Heart right ventricle (tissue), 16 donors: ENCODE measurements at places on chromosomes 1 and 21. TPM values are rescaled to one million over a fixed set of nuclear protein-coding genes. Genes with fewer than 3 reads are reported as not detected.

DNA sequence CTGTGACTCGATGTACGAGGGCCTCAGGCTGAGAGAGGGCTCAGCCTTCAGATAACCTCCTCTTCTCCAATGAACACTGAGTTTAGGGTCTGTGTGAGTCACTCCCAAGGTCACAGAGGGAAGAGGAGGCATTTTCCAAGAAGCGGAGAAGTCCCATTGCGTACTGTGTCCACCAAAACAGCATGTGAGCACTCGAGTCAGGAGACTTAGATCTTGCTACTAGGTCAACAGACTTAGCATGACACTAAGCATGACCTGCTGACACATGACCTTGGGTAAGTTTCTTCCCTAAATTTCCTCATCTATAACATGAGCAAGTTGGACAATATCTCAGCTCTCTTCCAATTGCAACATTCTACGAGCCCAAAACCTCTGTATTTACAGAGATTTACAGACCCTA lies 68.0 kb downstream of the PLPP3 start:
- DNase-seq, result no peak

DNA sequence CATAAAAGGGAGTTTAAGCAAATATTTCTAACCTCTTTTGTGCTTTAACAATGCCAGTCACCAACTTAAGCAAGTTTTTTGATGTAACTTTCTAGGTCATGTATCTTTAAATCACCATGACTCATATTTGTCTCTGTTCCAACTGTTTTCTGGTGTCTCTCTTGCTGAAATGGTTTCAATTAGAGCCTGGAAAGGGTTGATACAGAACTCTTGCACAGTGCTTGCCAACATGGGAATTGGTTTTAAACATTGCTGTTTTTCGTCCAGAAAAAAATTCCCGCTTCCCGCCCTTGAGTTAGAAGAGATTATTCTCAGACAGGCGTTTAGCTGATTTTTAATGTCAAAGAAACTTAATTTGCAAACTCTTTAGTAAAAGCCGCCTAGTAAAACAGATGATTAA lies 46.4 kb upstream of the SLC22A15 start:
- DNase-seq, result no peak

- DNase-seq, result no peak
Measured at GRCh38 chr21:34029743-34030528, 43.4 kb upstream of the MRPS6 start.

GRCh38 chr1:37945743-37946702 lies 830 bp downstream of the INPP5B start:
- DNase-seq, result peak; percentile 55

DNA sequence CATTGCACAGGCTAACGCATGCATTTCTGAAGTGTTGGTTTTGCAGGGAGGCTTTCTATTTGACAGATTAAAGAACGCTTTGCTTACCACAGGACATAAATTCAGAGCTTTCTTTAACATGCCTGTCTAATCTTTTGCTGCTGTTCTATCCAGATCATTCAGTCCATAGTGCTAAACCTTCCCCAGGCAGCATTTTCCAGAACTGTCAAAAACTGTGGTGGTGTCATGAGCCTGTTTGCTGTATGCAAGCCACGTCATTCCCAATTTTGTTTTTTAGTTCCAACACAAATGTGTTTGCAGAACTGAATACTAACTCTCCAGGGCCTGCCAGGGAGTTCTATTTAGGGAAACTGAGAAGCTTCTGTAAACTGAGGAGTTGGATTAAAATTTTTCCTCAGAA lies 390.5 kb upstream of the LYPLAL1 start:
- no peak for DNase-seq

GRCh38 chr1:219188331-219188803 lies 14.7 kb downstream of the LYPLAL1 start:
- no peak for DNase-seq

DNA sequence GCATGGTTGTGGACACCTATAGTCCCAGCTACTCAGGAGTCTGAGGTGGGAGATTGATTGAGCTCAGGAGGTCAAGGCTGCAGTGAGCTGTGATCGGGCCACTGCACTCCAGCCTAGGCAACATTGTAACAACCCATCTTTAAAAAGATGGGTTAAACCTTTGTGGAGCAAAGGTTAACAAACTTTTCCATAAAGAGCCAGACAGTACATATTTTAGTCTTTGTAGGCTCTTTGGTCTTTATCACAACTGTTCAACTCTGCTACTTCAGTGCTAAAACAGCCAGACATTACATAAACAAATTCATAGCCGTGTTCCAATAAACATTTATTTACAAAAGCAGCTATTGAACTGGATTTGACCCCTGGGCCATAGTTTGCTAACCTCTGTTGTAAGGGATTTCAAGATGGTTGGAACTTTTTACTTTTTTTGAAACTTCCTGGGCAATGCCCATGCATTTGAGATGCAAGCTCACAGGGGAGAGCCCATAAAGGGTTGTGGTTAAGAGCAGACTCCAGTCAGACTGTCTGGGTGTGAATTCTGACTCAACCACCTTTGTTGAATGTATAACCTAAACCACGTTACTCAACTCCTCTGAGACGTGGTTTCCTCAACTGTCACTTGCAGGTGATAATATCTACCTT lies 10.8 kb downstream of the INAVA start:
- DNase-seq, result no peak

- no peak for DNase-seq
Measured at GRCh38 chr1:151166505-151166956, 587 bp downstream of the SCNM1 start.

- DNase-seq, result no peak
Measured at GRCh38 chr1:187931776-187932175, 1103.0 kb downstream of the PLA2G4A start.

- DNase-seq, result no peak
Measured at GRCh38 chr1:153359241-153359640, 1.6 kb downstream of the S100A9 start.

GRCh38 chr1:78070758-78071157 lies 25.0 kb downstream of the GIPC2 start:
- DNase-seq, result no peak

GRCh38 chr21:18443085-18443484 lies 39.5 kb upstream of the TMPRSS15 start:
- DNase-seq, result no peak

DNA sequence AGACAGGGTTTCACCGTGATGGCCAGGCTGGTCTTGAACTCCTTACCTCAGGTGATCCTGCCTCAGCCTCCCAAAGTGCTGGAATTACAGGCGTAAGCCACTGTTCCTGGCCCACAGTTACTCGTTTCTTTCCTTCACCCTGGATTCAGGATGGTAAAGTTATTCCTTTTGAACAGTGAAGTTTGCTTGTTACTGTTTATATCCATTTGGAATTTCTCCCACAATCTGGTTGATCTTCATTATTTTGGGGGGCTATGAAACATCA lies 43.0 kb downstream of the WDR4 start:
- no peak for DNase-seq

DNA sequence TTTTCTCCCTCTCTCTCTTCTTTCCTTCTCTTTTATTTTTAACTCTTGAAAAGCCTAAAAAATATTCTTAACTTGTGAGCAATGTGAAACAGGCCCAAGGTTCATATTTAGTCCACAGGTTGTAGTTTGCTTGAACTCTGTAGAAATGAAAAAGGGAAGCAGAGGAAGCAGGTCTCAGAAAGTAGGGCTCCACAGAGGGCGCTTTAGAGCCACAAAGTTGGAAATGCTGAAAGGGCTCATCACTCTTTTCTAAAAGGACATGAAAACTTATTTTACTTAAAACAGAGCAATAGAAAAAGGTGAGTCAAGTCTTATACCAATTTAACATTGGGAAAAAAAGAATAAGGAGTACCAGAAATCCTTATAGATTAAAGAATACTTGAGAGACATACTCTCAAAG lies 247.0 kb downstream of the USP25 start:
- no peak for DNase-seq

DNA sequence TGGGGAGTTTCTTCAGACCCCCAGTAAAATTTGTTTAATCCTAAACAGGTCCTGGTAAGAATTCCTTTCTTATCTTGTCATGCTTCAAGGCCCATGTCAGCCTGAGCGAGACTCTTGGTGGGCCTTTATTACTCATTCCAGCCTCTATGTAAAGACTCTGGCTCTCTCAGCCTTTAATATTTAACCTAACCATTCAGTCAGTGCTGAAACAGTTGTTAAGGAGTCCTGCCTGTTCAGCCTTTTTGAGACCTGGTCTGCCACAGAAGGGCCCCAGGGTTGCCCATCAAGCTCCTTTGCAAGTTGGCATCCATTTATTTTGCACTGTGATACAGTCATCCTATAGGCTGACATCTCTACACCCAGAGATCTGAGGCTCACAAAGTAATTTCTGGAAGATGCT lies 107.7 kb upstream of the VANGL1 start:
- no peak for DNase-seq

Gene COA6
- total RNA-seq, result 25.0 TPM

Gene FCRL6
- total RNA-seq, result not detected

Gene GJB3
- total RNA-seq, result not detected

Gene NUDT4B
- not detected for total RNA-seq
